ENCODE measurements at places on chromosomes 16 and 17. TPM values are rescaled to one million over a fixed set of nuclear protein-coding genes. Genes with fewer than 3 reads are reported as not detected.
A peak's percentile ranks its signal among the peaks of the same experiment; 100 is the strongest.

The DPEP1 gene
- total RNA-seq, result not detected

The SMARCD2 gene
- total RNA-seq, result 44.7 TPM

The SLC7A6 gene
- 50.7 TPM for total RNA-seq

The CDH15 gene
- total RNA-seq, result 0.13 TPM

The TMEM100 gene
- 3.4 TPM for total RNA-seq

The ARL5C gene
- not detected for total RNA-seq

The SHPK gene
- total RNA-seq, result 8.5 TPM

The CX3CL1 gene
- 2.3 TPM for total RNA-seq

GRCh38 chr17:83054518-83055125 is 24.8 kb upstream of the METRNL start:
- H3K4me1 ChIP-seq, result peaks cover 9% of the 10 kb centered on the region
- no peaks in the 10 kb centered on the region for H3K27me3 ChIP-seq
- H3K27ac ChIP-seq, result no peak overlapping the region
- H3K4me3 ChIP-seq, result no peak overlapping the region
- no peak for DNase-seq

DNA sequence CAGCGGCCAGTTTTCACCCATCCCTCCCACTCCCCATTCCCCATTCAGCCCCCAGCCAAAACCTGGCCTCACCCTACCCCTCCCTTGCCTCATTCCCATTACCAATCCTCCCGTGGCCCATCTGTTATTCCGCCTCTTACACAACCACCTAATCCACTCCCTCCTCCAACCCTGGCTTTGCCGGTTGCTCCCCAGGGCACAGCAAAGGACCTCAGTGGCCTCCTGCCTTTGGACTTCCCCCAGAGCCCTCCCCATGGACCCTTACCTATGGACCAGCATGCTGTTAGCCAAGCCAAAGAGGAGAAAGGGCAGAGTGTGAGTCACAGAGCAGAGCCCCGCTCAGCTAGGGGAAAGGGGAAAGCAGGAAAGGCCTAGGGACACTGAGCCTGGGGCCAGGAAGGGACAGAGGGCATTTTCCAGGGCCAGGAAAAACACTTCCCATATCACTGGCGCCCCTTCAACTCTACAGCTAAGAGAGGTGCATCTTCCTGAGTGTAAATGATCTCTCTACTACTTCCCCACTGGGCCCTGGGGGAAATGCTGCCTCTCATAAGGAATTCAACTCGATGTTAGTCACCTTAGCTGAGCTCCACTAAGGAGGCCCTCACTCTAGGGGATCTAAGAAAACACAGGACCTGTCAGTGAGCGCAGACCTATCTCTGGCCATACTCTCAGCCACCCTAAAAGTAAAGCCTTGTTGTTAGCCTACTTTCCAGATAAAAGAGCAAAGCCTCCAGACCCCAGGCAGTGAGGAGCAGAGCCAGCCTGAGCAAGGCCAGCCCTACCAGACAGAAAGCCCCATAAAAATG is 10.6 kb downstream of the PEMT start:
- H3K4me3 ChIP-seq, result no peak overlapping the region
- no peaks in the 10 kb centered on the region for H3K27me3 ChIP-seq
- no peaks in the 10 kb centered on the region for H3K36me3 ChIP-seq
- DNase-seq, result no peak
- peaks cover 3% of the 10 kb centered on the region for H3K4me1 ChIP-seq

DNA sequence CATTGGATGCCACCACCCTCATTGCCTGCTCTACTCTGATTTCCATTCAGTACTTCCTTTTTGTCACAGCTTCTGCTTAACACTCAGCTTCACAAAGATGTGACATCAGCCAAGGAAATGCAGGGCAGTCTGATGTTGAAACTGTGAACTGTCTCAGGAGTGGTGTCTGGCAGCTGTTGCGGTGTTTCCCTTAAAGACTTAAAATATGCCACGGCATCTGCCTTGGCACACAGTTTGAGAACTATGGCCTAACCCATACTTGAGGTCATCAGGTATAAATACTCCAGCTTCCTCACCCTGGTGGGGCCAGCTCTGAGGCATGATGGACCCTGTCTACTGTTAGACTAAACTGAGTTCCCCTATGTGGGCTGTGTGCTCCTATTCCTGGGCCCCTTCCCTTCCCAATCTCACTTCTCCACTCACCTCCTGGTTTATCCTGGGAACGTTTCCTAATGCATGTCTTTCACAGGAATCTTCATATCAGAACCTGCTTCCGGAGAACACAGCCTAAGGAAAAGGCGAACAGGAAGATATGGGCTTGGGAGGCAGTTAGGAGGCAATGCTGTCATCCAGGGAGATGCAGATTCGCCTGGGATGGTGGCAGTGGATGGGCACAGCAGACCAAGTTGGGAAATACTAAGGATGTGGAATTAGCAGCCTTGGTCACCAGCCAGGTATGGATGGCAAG is 96.5 kb downstream of the WSCD1 start:
- H3K27me3 ChIP-seq, result peaks cover 4% of the 10 kb centered on the region
- H3K27ac ChIP-seq, result no peak overlapping the region
- no peak for DNase-seq

DNA sequence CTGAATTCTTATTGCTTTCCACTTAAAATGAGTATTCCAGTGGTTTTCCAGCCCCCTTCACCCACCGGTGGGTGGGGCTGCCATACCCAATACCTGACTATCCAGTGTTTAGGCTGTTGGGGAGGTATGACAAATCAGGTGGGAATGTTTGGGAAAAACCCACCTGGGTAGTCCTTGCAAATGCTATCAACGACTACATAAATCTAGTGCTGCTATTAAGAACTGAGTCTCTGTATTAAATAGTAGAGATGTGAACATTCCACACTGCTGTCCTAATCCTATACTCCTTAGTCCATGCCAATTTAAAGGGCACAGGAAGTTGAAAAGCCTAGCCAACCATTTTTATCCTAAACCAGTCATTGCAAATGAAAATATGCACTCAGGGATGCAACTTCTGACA is 126.6 kb downstream of the AXIN2 start:
- peaks cover 53% of the 10 kb centered on the region for H3K27me3 ChIP-seq
- DNase-seq, result no peak
- H3K4me1 ChIP-seq, result no peaks in the 10 kb centered on the region

- H3K4me3 ChIP-seq, result peak overlapping the region; percentile 43
- peaks cover 50% of the 10 kb centered on the region for H3K27me3 ChIP-seq
- no peak for DNase-seq
- no peaks in the 10 kb centered on the region for H3K36me3 ChIP-seq
- no peak overlapping the region for H3K27ac ChIP-seq
Observed at GRCh38 chr17:68198931-68199836, 48.7 kb upstream of the AMZ2 start.

- H3K4me1 ChIP-seq, result peaks cover 24% of the 10 kb centered on the region
- no peaks in the 10 kb centered on the region for H3K27me3 ChIP-seq
- H3K27ac ChIP-seq, result no peak overlapping the region
- H3K4me3 ChIP-seq, result no peak overlapping the region
Observed at GRCh38 chr17:76675648-76676047, 32.1 kb upstream of the ST6GALNAC1 start.

DNA sequence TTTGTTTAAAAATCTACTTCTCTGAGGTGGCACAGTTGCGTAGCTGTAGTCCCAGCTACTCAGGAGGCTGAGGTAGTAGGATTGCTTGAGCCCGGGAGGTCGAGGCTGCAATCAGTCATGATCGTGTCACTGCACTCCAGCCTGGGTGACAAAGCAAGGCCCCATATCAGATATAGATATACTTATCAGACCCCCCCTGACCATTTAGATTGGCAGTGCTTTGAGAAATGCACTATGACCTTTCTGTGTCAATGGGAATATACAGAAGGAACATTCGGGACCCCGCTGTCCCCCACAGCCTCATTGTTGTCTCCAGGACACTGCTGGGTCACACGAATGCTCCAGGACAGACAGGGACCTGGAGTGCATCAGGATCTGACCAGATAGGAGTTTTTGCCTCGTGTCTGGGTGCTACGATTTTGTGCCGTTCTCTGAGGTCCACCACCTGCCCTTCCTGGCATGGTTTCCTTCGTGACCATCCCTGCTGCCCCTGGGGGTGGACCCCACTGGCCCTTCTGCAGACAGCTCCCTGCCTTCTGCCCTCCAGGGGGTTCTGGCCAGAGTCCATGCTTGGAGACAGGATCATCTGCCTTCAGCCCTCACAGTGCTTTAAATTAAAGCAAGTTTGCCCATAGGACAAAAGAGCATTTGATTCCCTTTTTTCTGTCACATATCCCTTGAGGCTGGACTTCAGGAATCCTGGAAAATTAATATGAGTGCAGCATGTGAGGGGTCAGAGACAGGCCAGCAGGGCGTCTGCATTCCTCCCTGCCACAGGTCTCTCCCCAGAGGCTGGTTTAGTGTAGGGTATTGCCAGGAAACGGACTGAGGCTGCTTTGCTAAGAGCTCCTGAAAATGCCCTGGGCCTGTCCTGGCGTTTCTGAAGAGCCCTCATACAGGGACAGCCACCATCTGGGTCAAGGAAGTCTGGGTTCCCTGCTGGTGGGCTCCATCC is 19.3 kb downstream of the PLD6 start:
- no peak overlapping the region for H3K4me3 ChIP-seq
- H3K27me3 ChIP-seq, result no peaks in the 10 kb centered on the region
- peaks cover 31% of the 10 kb centered on the region for H3K36me3 ChIP-seq
- H3K27ac ChIP-seq, result peak overlapping the region; percentile 44

GRCh38 chr16:28218109-28218508 is 6.3 kb upstream of the XPO6 start:
- no peaks in the 10 kb centered on the region for H3K36me3 ChIP-seq
- no peaks in the 10 kb centered on the region for H3K27me3 ChIP-seq
- no peak for DNase-seq
- no peak overlapping the region for H3K27ac ChIP-seq
- no peak overlapping the region for H3K4me3 ChIP-seq

DNA sequence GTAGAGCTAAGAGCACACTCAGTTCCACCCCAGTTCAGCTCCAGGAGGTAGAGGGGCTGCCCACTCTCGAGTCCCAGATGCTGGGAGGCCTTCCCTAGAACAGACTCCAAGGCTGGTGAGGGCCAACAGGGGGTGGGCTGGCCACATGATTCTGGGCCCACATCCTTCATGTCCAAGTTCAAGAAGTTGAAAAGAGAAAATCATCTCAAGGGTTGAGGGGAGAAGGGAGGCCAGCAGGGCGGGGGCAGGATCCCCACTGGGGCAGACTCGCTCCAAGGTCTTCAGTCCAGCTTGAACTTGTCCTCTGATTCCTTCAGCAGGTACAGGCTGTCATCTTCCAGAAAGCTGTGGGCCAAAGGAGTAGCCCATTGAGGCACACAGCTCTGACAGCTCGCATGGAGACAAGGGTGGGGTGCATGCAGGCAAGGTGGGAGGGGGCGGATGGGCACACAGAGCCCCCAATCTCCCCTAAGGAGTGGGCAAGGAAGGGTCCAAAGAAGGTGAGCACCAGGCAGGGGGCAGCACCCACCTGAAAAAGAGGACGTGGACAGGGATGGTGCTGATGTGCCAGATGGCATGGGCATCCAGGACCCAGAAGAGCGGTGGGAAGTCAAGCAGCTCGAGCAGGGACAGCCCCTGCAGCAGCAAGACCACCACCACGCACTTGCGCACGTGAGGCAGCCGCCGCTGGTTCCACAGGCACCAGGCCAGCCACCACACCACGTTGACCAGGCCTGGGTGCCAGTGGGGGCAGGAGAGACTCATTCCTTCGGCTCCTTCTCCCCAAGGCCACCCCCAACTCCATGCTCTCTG is 4.5 kb downstream of the PNMT start:
- H3K4me1 ChIP-seq, result peaks cover 41% of the 10 kb centered on the region
- peaks cover 8% of the 10 kb centered on the region for H3K27me3 ChIP-seq
- no peaks in the 10 kb centered on the region for H3K36me3 ChIP-seq
- no peak for DNase-seq

DNA sequence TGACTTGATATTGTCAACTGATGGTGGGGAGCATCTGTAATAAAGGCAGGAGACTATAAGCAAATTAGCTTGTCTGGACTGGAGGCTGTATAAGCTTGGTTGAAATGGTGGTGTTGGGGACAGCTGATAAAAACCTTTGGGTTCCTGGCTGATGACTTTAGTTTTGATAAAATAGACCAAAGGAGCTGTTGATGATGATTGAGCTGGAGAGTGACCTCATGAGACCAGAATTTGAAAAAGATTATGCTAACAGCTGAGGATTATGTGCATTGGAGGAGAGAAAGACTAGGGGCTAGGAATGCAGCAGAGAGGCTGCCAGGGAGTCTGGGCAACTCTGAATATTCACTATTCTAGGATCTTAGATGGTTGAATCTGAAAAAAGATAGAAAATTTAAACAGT is 8.7 kb upstream of the CDC27 start:
- no peak overlapping the region for H3K27ac ChIP-seq
- no peak for DNase-seq
- no peak overlapping the region for H3K4me3 ChIP-seq
- no peaks in the 10 kb centered on the region for H3K4me1 ChIP-seq

DNA sequence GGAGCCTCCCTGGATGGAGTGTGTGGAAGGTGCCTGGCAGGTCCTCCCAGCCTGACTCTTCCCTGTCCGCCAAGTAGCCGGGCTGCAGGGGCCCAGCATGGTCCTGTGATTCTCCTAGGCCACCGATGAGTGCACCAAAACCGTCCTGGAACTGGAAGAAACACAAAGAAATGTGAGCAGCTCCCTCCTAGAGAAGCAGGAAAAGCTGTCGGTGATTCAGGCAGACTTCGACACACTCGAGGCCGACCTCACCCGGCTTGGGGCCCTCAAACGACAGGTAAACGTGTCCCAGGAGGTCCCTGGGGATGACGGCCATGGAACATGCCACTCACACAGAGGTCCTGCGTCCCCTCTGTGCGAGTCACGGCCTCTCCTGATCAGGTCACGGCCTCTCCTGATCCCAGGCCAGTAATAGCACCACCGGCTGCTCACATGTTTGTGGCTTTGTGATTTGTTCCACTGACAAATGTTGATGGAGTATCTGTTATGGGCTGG is 4.2 kb upstream of the GAA start:
- peaks cover 6% of the 10 kb centered on the region for H3K27me3 ChIP-seq
- no peaks in the 10 kb centered on the region for H3K36me3 ChIP-seq
- H3K4me3 ChIP-seq, result no peak overlapping the region
- no peak overlapping the region for H3K27ac ChIP-seq

DNA sequence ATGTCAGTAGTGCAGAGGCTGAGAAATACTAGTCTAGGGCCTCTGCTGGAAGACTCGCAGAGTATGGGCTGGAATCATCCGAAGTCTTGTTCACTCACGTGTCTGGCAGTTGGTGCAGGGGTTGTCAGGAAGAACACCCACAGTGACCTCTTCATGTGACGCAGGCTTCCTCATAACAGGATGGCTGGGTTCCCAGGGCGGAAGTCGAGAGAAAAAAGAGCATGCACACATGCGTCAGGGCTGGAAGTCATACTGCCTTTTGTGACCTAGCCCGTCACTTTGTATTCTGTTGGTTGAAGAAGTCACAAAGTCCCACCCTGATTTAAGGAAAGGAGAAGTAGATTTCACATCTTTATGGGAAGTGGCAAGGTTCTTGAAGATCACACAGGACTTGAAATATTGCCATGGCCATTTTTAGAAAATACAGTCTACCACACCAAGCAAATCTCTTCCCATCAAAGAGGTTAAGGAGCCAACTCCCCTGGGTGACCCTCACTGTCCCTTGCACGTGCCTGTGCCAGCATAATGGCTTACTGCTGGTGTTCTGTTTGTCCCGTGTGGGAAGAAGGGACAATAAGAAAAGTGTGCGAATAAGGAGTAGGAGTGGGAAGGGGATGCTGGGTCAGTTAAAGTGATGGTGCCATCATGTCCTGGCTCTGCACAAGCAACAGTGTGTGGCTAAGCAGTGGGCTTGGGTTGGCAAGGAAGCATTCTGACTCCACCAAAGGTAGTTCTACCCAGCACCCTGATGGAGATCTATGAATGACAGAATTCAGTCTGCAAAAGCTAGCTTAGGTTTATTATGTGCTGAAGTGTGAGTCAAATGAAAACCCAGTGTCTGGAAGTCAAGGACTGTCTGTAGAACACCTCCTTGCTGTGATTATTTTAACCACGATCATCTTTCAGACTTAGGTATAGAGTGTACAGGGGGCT is 28.1 kb downstream of the HEATR3 start:
- no peaks in the 10 kb centered on the region for H3K27me3 ChIP-seq
- H3K27ac ChIP-seq, result no peak overlapping the region
- peaks cover 19% of the 10 kb centered on the region for H3K36me3 ChIP-seq
- H3K4me1 ChIP-seq, result peaks cover 6% of the 10 kb centered on the region
- no peak overlapping the region for H3K4me3 ChIP-seq
